ENCODE measurements at places on chromosomes 11 and 22.

GRCh38 chr11:5992604-5993251, 5.9 kb upstream of the OR52L1 start:
- DNase-seq: no peak

GRCh38 chr11:14974515-14975251, 2.5 kb upstream of the CALCA start:
- DNase-seq: no peak

GRCh38 chr11:40273192-40273732, 1186.2 kb downstream of the LRRC4C start:
- DNase-seq: no peak

- no peak for DNase-seq
These were observed 4.2 kb downstream of the RIC8A start for GRCh38 chr11:211741-212140.

DNA sequence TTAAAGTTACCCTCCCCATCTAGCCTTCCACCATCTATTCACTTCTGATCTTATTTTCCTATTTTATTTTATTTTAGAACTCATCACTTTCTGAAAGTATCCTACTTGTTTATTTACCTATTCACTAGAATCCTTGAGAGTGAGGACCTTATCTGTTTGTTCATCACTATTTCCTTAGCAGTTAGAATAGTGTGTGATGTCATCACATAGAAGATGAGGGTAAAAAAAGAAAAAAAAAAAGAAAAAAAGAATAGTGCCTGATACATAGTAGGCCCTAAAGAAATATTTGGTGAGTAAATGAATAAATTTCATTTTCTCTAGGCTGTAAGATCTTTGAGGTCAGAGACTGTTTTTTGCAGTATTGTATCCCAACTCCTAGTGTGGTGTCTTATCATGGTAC, 36.7 kb downstream of the PAAF1 start:
- no peak for DNase-seq

DNA sequence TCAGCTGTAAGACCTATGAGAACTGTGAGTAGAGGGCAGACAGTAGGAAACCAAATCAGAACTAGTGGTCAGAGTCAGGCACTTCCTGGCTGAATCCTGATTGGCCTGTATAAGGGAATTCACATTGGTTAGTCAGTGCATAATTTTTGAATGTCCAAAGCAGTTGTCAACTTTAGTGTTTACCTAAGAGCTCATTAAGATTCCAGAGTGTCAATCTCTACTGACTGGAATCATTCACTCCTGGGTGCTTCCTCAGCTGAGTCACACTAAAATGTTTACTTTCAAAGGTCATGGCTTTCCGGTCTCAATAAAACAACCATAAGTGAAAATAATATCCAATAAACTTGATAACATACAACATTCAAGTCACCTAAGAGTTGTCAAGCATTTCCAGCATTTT, 306.1 kb downstream of the C11orf87 start:
- DNase-seq: no peak

DNA sequence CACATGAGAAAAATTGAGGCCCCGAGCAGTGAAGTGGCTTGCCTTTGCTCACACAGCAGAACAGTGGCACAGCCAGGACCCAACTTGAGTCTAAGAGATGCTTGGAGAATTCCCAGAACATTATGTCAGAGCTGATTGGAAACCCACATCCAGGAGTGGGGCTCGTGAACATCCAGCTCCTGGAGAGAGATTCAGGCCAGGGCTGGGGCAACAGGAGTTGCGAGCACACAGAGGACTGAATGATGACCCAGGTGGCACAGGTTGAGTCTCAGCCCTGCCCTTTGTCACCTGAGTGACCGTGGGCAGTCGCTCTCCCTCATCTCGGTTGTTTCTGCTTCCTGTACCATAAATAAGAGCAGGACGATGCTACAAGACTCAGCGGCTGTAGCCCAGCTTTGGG, 102.6 kb downstream of the MYO18B start:
- DNase-seq: no peak

GRCh38 chr11:114215871-114216795, 80.1 kb upstream of the NNMT start:
- no peak for DNase-seq

- DNase-seq: no peak
These were observed 124.4 kb downstream of the ETS1 start for GRCh38 chr11:128462922-128463321.

DNA sequence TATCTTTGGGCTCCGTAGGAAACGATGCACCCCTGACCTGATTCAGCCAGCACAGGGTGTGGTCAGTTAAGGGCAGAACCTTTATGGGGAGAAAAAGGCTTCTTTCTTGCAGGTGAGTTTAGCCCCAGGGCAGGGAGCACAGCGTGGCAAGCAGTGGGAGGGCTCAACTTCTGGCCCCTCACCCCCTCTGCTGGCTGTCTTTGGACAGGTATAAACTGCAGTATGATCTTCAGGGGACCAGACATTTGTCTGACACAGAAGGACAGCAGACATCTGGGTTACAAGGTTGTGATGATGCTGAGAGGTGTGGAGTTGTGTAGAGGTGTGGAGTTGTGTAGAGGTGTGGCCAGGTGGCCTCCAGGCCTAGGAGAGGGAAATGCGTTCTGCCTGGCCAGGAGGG, 324.0 kb upstream of the PLET1 start:
- no peak for DNase-seq

DNA sequence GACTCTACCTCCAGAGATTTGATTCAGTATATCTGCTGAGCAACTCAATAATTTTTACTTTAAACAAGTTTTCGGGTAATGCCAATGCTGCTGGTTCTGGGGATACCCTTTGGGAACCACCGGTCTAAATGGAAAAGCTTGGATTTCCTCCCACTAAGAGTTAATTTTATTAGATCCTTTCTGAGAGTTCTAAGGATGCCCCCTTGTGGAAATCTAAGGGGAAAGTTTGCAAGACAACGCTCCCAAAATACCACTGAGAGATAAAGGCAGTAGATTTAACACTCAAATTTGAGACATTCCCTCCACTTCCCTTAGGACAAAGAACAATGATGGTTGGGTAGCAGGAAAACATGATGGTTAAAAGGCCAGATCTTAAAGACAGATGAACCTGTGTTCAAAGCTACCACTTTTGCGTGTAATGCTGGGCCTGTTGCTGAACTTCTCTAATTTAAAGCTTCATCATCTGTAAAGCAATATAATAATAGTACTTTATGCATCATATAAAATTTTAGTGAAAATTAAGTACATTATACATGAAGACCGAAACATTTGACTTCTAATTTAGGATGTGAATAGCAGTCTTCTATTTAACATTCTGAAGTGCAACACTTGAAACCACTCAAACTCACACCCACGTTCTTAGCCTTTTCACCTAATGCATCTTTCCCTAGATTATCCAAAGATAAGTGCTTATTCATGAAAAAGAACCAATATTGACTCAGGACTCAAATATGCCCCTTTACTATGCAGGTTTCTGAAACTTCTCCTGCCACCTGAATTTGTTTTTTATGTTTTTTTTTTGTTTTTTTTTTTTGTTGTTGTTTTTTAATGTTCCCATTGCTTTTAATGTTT, 110.1 kb upstream of the LUZP2 start:
- DNase-seq: no peak

GRCh38 chr22:32634421-32634981, 159.9 kb downstream of the FBXO7 start:
- DNase-seq: no peak

DNA sequence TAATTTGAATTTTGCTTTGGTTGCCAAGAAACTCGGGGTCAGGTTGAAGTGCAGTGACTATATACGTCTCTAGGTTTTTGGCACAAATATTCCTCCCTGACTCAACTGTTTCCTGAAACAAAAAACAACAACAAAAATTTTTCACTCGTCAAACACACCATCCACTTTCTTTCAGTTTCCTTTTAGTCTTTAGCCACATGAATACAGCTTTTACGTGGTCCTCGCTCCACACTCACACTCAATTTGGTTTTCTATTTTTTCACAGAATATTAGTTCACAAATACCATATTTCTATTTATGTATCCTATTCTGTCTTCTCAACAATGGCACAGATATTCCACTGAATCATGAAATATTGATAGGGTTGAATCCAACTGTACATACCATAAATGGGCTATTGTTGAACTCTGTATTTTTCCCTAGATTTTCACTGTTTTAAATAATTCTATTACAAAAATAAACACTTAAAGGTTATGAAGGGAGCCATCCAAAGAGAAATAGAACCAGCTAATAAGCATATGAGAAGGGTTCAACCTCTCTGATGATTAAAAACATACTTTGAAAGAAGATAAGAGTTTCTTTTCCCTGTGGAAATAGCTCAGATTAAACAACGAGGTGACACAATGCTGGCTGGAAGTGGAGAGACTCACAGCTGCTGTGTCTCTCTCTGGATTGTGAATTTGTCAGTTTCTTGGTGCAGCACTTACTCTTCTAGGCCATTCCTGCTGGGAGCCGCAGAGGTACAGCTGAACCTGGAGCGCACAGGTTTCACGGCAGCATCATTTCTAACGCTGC, 5.1 kb upstream of the FBLN1 start:
- no peak for DNase-seq

GRCh38 chr11:101566626-101567025, 17.2 kb downstream of the TRPC6 start:
- no peak for DNase-seq

DNA sequence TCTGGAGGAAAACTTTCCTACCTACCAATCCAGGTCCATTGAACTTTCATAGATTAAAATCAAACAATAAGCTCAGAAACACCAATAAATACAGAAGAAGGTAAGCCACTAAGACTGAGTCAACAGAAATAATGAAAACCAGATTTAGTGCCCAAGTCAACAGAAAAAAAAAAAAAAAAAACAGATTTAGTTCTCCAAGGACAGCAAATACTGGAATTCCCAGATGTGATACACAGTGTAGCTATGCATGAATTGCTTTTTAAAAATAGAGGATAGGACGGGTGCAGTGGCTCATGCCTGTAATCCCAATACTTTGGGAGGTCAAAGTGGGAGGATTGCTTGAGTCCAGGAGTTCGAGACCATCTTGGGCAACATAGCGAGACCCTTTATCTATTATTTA, 15.7 kb downstream of the DMC1 start:
- no peak for DNase-seq

DNA sequence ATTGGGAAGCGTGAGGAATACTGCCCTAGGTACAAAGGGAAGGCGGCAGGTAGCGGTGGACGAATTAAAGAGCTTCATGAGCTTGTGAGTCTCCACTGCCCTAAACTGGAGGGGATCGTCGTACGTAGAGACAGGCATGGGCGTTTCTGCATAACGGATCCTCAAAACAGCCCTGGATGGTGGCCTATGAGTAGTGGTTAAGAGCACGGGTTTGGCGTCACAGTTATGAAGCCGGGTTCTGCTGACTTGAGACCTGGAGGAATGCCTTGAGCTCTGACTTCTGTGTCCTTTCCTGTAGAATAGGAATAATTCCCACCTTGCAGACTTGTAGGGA, 335 bp downstream of the TMEM138 start:
- no peak for DNase-seq

- DNase-seq: no peak
These were observed 58.9 kb downstream of the SHANK2 start for GRCh38 chr11:71193431-71193830.

DNA sequence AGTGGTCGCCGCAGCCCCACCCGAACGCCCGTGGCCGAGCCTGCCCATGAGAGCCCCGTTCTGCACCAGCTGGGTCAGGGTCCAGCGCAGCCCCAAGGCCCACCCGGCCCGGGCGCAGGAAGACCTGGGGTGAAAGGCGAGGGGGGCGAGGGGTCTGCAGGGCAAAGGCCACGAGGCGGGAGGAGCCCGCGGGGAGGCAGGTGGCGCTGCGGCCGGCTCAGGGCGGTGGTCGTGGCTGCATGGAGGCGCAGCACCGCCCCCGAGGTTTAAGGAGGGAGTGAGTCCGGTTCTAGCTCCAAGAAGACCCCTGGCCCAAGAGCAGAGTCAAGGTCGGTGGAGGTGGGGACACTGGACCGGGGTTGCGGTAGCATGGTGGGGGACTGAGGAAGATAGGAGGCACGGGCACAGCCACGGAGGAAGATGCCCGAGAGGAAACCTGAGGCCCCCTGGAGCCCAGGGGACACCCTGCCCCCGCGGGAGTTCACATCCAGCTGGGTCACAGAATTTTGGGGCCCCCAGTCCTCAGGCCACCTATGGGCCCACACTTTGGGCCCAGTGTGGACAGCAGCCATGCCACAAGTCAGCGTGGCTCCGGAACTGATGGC, 514 bp upstream of the HDAC10 start:
- no peak for DNase-seq

DNA sequence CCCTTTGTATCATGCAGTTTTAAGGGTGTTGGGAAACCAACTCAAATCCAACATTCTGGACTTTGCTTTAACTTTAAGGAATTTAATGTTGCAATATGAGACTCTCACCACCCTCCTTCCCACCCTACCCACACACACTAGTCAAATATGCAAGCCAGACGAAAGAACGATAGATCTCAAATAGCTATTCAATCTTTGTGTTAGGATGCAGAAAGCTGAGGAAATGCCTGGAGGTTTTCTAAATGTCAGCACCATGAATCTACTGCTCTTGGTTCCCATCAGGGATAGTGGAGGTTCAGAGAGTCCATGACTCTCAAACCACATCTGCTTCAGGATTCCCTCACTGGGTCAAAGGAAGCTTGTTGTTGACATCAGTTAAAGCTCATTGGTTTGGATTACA, 33.7 kb downstream of the EXPH5 start:
- no peak for DNase-seq

GRCh38 chr11:60455531-60456042, at the start of gene MS4A1:
MS4A1 (plus strand) TSS chr11:60455847; CDS start chr11:60462375, 6,528 bp downstream.
- no peak for DNase-seq

DNA sequence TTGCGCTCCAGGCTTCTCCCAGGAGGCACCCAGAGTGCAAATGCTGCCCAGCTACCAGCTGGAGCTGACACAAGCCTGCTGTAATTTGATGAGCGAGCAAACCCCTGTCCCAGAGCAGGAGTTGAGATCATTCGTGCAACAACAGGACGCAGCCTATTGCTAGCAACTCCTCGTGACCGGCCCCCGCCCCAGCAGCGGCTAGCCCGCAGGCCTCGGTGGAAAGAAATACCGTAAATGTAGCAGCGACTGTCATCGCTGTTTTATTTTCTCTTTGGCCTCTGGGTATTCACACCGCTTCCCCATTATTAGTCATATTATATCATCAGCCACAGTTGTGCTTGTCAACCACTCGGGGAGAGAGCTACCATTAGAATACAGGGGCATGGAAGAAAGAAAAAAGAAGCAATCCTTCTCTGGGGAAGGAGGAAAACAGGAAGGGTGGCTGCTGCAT, 59.2 kb upstream of the ATXN10 start:
- DNase-seq: peak; percentile 91

DNA sequence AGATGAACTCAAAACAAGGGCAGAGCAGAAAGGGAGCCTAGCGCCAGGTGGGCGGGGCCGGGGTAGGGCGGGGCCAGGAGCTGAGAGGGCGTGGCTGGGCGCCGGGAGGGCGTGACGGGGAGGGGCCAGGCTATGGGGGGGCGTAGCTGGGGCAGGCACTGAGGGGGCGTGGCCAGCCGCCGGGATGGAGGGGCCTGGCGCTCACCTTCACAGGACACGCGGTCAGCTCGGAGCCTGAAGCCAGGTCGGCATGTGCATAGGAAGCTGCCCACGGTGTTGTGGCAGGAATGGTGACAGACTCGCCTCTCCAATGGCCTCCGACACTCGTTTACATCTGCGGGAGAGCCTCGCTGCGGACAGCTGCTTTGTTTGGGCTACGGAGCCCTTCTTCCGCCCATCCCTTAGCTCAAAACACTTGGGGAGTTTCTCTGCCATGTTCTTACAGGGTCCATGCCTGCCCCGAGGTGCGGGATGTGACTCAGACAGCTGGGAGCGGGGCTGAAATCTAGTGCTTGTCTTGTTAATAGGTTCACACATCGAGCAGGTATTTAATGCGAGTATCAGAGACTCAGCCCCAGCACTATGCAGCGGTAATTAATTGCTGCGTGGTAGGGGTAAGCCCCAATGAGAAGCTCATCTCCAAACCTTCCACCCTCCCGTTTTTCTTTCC, 13.4 kb downstream of the VWCE start:
- DNase-seq: no peak

- no peak for DNase-seq
These were observed 11.1 kb downstream of the CERK start for GRCh38 chr22:46726986-46727317.
